ENCODE measurements at places on chromosomes 11 and 22.
A peak's percentile ranks its signal among the peaks of the same experiment; 100 is the strongest.

GRCh38 chr22:39618996-39619530 lies 48.5 kb downstream of the CACNA1I start:
- no peak for DNase-seq

GRCh38 chr11:31863170-31863832 lies 52.2 kb upstream of the PAX6 start:
- DNase-seq, result no peak

DNA sequence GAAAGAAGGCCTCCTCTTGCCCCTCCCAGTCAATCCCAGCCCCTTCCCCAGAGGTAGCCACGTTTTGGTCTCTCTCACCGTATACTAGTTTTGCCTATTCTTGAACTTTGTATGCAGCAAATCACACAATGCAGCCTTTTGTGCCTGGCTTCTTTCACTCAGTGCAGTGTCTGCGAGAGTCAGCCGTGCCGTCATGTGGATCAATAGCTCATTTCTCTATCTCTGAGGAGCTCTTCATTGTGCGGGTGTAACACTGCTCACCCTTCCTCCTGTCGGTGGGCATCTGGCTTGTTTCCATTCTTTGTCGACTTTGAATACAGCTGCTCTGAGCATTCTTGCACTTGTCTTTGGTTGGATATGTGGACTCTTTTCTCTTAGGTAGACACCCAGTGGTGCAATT lies 146.5 kb downstream of the CACNA1I start:
- no peak for DNase-seq

DNA sequence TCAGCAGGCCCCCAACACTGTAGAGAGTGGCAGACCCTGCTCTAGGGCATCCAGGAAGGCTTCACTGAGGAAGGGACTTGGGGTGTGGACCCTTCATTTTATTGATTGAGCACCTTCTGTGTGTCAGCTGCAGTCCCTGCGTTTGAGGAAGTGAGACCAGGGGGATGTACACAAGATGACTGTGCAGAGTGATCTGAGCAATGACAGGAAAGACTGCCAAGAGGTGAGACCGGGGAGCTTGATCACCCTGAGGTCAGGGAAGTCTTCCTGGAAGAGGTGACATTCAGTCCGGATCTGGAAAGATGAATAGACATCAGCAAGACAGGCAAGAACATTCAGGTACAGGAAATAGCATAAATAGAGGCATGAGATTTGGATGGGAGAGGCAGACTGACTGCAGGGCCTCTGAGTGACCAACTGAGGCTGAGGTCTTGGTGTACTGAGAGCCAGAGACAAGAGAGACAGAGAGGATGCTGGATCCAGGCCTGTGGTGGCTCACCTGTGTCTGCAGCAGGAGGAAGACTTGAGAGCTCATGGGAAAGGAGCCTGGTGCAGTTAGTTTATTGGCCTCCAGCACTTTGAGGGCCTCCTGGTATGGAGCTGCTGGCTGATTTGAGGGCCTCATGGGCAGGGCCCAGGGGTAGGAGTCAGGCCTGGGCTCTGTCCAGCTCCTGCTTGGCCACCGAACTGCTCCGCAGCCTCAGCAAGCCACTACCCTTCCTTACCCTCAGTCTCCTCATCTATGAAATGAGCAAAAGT lies 5.2 kb downstream of the DGAT2 start:
- DNase-seq, result no peak

GRCh38 chr11:59417023-59417422 lies 9.2 kb downstream of the OR5A2 start:
- no peak for DNase-seq

DNA sequence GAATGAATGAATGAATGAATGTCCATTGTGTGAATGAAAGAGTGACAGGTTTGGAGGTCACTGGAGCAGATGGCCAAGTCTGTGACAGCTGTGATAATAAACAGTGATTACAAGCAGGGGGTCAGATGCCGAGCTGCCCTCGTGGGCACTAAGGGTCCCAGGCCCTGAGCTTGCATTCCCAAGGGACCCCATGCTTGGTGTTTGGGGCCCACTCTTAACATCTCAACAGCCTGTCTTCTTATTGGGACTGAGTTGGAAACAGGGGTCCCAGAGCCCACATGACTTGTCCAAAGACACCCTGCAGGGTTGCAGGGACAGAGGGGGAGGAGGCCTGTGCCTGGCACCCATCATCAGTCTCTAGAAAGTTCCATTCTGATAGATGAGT lies 12.0 kb upstream of the ANO1 start:
- no peak for DNase-seq

DNA sequence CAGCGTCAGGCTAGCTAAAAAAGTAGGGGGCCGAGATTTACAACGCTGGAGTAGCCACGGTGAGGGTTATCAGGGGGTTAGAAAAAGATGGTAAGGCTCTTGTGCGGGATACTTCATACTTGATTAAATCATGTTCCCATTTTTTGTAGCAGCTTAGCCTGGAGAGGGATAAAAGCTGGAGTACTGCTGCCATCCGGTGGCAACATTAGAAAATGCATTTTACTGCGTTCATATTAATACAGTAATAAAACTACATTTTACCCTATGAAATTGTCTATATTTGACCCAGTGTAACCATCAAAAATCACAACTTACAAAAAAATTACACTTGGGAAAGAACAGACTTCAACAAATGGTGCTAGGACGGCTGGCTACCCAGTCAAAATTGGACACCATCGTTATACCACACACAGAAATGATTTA lies 17.3 kb downstream of the RPUSD4 start:
- DNase-seq, result peak; percentile 33

- no peak for DNase-seq
Measured at GRCh38 chr11:104402812-104403521, 239.0 kb upstream of the PDGFD start.

DNA sequence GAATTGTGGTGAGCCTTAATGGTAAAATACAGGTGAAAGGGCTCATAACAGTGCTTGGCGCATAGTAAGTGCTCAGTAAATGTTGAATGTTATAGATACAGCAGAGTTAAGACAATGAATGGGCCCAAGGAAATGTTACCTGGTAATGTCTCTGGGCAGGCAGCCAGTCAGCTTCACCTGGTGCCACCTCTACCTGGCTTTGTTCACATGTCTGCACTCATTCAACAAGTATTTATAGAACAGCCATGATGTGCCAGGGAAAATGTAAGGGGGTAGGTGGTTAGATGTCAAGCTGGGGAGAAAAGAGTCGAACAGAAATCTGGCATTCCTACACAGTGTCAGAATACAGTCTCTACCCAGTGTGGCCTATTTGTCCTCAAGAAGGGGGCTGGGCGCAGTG lies 238.8 kb upstream of the SYN3 start:
- no peak for DNase-seq

GRCh38 chr22:39097098-39098020 lies at the start of gene APOBEC3H:
TSS of gene APOBEC3H (plus strand) at chr22:39097244. CDS start at chr22:39100279, 3,035 bp downstream.
- no peak for DNase-seq

- peak; percentile 36 for DNase-seq
Measured at GRCh38 chr11:111975076-111975806, 38.1 kb downstream of the DIXDC1 start.

DNA sequence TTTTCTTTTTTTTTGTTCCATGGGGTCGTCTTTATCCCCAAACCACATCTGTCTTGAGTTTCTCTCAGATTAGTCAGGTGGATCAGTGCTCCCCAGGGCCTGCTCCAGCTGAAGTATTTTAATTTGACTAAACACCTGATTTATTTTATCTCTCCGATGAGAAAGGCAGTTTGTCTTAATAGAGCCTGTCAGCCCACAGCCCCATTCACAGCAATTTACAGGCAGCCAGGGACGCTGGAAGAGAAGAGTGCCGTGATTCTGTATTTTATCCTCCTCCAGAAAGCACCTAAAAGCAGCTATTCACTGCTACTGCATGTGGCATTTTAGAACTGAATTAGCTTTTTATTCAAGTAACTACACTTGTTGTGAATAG lies 164.5 kb downstream of the SOX6 start:
- no peak for DNase-seq

DNA sequence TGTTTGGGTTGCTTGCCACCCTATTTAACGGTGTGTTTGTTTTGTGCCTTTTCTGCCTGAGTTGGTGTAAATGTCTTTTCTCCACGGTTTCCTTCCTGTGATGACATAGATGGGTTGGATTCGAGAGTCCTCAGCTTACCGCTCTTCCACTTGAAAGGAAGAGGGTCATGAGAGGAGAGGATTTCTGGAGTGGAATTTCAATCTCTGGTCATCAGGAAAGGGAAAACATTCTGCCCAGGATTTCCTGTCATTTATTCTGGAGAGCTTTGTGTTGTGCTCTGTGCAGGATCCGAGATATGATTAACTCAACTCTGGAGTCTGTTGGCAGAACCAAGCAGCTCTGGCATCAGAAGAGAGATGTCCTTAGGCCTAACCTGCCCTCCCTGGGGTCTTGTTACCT lies 605.2 kb downstream of the NTM start:
- DNase-seq, result no peak

GRCh38 chr11:36417154-36417553 lies 92.9 kb downstream of the TRAF6 start:
- no peak for DNase-seq

DNA sequence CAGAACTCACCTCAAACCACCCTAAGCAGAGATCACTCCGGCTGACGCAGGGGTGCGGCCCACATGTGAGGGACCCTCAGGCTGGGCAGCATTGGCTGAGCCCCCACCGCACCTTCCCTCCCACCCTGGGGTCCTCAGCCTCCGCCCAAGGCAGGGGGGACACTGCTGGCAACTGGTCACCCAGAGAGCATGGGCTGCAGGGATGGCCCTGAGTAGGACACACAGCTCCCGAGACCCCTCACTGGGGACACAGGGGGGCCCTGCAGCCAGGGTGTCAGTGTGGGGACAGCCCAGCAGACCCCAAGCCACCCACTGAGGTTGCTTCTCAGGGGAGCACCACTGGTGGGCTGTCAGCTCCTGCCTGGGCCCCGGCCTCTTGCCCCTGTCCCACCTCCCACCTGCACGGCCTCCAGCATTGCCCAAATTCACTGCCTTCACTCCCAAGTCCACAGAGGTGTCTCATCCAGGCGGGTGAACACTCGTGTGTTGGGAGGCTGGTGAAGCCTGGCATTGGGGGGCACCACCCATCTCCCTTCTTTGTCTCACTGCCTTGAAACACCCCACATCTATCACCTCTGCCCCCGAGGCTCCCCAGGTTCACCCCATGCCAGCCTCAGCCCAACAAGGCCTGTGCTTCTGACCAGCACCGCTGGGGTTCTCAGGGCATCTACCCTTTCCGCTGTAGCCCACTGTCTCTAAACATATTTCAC lies 4.7 kb downstream of the C11orf21 start:
- no peak for DNase-seq

- DNase-seq, result no peak
Measured at GRCh38 chr22:27317096-27317495, 484.5 kb downstream of the MN1 start.

GRCh38 chr11:131288521-131289091 lies 81.8 kb upstream of the NTM start:
- no peak for DNase-seq

DNA sequence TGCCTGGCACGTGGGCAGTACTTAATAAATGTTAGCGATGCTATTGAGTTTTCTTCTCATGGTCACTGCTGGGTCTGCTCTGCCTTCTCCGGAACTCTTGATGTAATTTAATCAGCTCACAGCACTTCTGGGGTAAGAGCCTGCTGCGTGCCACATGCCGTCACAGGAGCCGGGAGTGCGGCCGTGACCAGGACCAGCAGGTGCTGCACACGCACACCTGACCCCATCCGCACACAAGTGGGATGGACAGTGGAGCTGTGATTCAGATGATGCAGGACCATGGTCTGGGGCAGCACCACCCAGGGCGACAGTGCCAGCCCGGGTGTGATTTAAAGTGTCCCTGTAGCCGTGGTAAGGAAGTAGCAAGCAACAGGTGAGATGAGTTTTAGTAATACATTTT lies 61.2 kb downstream of the TBC1D22A start:
- no peak for DNase-seq

DNA sequence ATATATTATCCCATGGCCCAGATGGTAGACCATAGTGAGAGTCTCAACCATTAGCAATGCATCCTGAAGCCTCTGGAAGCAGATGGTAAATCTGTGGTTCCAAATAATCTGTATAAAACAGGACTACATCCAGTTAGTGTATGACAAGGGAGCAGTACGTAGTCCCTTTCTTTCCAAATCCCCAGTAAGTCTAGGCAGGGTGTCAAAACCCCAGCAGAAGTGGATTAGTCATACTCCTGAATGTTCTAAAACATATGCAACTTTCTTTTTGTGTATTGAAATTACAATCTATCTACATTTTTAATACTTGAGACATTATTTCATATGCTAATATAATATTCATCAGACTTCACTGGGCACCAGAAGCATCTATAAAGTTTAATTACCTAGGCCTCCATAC lies 295.1 kb upstream of the ANO5 start:
- no peak for DNase-seq

DNA sequence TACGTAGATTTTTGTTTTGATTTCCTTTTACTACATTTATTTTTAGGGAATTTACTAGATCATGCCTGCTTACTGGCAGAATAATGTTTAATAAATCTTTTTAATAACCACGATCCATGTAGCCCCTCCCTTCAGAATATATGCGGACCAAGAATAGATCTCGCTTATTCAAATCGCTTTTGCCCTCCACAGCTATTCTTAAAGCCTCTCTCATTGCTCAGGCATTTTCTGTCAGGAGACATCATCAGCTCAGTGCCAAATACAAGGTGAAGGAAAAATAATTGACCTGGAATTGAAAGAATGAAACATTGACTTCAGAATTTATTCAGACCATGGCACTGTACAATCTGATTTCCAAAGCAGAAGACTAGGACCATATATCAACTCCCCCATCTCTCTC lies 10.0 kb upstream of the JAML start:
- DNase-seq, result no peak

DNA sequence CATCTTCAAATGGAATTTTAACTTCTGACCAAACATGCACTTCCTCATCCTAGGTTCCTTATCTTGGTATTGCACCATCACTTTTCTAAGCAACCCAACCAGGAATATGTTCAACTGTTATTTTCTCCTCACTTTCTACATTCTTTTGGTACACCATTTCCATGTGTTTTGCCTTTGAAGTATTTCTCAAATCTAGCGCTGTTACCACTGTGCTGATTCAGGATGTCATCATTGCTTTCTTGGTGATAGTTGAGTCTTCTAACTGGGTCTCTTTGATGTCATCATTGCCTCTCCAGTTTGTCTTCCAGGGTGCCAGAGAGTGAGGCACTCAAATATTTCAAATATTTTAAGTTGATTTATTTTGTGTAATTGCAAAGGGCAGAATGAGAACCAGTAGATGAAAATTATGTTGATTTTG lies 47.5 kb downstream of the HORMAD2 start:
- peak; percentile 12 for DNase-seq

GRCh38 chr11:95262994-95263765 lies 32.2 kb upstream of the SESN3 start:
- no peak for DNase-seq

GRCh38 chr11:79404325-79404724 lies 36.5 kb downstream of the TENM4 start:
- peak; percentile 51 for DNase-seq

DNA sequence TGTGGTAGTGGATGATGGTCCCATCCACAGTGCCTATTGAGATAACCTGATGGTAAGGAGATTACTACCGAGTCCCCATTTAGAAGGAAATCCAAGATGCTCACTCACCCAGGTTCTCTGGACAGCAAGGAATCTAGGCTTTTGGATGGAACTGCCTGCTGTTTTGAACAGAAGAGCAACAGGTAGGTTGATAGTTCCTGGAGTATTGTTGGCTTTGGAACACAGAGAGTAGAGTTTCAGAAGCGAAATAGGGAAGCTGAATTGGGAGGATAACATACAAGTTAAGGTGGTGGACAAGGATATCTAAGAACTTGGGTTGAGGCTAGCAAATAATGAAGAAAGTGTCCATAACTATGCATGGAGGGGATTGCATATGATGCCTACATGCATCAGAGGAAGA lies 27.6 kb downstream of the SLC22A6 start:
- no peak for DNase-seq

GRCh38 chr11:12139144-12139881 lies 28.9 kb downstream of the MICAL2 start:
- DNase-seq, result peak; percentile 73

- DNase-seq, result no peak
Measured at GRCh38 chr11:60700689-60701468, 1.5 kb downstream of the MS4A8 start.
